ENCODE measurements at places on chromosomes 3 and 15.

DNA sequence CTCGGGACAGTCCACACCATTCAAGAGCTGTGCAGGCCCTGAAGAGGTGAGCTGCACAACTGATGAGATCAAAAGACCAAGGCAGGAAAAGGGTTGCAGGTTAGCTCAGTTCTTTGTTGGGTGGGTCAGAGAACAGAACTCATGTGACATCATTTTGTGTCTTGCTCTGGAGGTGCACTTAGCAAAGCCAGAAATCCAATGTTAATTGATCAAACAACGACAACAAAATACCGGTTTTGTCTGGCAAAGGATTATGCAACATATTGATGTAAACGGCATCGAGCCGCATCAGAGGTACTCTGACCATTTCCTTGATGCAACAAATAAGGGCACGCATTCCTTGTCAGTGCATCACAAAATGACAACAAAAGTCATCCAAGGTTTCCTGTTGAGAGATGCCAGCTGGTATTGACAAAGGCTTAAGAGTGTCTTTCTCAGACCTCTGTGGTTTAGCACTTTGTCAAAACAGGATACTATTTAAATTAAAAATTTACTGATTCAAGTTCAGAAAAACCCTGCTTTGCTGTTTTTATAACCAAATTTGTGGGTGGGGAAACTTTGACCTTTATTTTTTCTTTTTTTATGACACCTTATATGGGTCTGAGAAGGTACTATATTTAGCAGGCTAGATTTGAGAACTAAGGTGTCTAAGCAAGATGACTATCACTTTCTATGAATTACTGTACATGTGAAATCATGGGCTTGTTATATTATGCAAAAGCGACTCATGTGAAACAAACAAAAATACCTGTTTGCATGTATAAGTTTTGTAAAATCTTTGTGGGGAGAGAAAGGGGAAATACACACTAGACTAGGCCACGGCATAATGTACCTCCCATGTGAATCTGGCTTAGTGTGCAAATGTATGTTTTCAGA, 496.1 kb downstream of the FOXP1 start:
- no peak for DNase-seq

GRCh38 chr3:79253704-79254103, 514.1 kb downstream of the ROBO1 start:
- DNase-seq, result no peak

DNA sequence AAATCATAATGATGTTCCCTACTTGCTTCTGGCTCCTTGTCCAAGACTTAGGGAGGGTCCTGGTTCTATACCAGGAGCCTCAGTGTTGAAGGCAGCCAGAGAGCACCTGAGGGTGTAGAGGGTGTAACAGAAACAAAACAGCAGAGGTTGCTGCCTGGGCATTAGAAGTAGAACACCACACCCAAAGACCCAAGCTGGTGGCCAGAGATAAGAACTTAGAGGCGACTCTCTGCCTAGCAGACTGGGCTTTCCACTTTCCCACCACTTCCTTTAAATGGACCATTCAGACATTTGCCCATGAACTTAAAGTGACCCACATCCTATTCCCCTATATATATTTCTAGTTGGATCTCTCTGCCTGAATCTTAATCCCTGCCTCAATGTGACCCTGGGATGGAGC, 189.8 kb downstream of the KLF13 start:
- DNase-seq, result no peak

DNA sequence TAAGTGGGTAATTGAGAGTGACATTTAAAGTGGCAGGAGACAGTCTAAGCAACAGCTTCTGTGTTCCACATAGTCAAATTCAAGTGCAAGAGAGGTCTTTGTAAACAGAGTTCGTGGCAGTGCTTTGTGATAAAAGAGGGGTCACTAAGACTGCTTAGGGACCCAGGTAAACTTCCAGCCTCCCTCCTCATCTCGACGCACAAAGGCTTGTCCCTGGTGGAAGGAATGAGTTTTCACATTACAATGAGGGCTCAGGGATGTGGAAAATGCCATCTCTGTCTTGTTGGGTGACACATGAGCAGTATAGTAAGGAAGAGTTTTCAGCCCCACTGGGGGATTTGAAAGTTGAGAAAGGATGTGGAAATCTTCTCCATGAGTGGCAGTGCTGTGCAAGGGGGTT, 7.3 kb downstream of the GMNC start:
- DNase-seq, result no peak

DNA sequence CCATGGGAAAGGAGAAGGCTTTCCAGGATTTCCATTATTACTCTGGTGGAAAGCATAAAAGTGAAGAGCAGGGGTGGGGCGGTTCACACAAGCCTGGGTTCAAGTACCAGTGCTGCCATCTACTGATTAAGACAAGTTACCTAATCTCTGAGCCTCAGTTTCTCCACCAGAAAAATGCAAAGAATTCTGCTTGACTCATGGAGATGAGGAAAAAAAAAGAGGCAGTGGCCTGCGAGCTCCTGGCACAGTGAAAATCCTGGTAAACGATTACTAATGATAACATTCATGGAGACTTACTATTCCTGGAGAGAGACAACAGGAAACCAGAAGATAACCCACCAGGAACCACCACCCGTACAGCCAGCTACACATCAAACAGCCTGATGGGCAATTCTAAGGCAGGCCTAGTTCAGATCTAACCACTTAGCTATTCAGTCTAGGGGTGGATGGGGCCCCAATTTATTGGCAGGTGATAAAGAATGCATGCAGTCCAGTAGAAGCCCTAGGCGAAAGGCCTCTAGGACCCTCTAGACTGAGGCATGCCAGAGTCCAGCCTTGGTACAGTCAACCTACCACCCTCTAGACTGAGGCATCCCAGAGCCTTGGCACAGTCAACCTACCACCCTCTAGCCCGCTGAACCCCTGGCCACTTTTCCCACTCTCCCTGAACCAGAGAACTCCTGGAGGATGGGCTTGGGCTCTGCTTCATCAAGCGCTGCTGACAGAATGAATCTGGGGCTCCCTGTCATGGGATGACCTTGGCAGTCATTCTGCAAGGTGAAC, 2.5 kb downstream of the AMOTL2 start:
- no peak for DNase-seq

- no peak for DNase-seq
Measured at GRCh38 chr3:101202640-101203039, 117.7 kb downstream of the IMPG2 start.
